ENCODE measurements at places on chromosomes 5 and 9. TPM values are rescaled to one million over a fixed set of nuclear protein-coding genes. Genes with fewer than 3 reads are reported as not detected.

DNA sequence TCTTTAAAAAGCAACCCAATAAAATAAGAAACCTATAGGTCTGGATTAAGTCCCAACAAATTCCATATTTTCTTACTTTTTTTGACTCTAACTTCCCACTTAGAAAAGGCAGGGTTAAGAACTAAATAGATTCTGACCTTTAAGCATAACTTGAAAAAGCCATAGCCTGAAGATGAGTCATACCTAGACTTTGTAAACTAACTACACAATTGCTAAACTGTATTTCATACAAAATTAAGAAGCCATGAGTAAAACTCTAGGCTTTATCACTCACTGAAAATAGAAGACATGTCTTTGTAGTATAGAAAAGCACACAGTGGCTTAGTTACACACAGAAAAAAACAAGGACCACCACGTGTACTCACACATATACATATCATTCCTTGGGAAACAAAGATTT is 51.5 kb downstream of the MLLT3 start:
- DNase-seq, result no peak

GRCh38 chr5:81718300-81718699 is 32.6 kb downstream of the SSBP2 start:
- DNase-seq, result no peak

DNA sequence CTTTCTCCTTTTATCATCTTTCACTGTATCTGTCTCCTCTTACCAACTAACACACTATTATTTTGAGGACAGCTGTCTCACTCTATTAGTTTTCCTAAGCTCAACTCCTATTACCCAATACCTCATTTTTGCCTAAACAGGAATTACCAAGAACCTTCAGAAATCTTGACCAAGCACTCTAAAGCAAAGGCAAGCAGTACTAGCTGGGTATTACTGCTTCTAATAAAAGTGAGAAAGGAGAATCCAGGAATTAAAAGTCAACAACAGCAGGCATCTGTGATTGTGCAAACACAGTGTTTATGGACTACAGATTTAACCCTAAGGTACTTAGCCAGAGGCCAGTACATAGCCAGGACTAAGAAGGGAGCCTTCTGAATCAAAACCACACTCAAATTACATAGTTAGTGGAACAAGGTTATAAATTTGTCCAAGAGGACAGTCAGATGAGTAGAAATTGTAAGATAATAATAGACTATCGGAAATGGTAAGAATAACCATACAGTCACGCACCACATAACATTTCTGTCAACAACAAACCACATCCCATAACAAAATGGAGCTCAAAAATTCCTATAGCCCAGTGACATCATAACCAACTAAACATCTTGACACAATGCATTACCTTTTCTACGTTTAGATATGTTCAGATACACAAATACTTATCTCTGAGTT is 8.3 kb downstream of the RFX3 start:
- no peak for DNase-seq

- DNase-seq, result no peak
Measured at GRCh38 chr5:168612996-168613395, 33.8 kb upstream of the PANK3 start.

The TRAF1 gene
- 1.5 TPM for total RNA-seq

Data from H1 (cell line).